ENCODE measurements at places on chromosomes 13 and 19. TPM values are rescaled to one million over a fixed set of nuclear protein-coding genes. Genes with fewer than 3 reads are reported as not detected.
A peak's percentile ranks its signal among the peaks of the same experiment; 100 is the strongest.

- DNase-seq = no peak
- no peaks in the 10 kb centered on the region for H3K36me3 ChIP-seq
- H3K27me3 ChIP-seq = no peaks in the 10 kb centered on the region
- no peak overlapping the region for H3K27ac ChIP-seq
Observed at GRCh38 chr13:26599403-26599802, 41.9 kb downstream of the WASF3 start.

DNA sequence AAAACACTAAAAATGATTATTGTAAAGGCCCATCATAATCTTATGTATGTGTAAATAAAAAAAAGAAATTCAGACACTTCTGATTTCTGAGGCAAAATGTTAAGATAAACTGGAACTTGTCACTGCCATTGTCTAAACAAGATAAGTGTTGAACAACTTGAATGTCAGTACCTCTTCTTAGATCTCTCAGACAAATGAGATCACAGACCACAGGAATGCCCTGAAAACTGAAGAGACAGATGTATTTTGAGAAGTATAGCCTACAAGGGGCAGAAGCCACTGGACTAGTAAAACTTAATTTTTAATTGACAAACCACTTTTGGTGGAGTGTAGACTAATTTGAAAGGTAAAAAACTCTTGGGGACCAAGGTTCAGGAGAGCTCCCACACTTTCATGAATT is 375.5 kb upstream of the SLITRK5 start:
- no peaks in the 10 kb centered on the region for H3K36me3 ChIP-seq
- H3K27ac ChIP-seq = no peak overlapping the region
- DNase-seq = no peak

- H3K27me3 ChIP-seq = no peaks in the 10 kb centered on the region
- peaks cover 26% of the 10 kb centered on the region for H3K4me1 ChIP-seq
- H3K27ac ChIP-seq = no peak overlapping the region
- no peak overlapping the region for H3K4me3 ChIP-seq
- H3K36me3 ChIP-seq = peaks cover 8% of the 10 kb centered on the region
Observed at GRCh38 chr13:41467425-41467945, 10.1 kb downstream of the RGCC start.

DNA sequence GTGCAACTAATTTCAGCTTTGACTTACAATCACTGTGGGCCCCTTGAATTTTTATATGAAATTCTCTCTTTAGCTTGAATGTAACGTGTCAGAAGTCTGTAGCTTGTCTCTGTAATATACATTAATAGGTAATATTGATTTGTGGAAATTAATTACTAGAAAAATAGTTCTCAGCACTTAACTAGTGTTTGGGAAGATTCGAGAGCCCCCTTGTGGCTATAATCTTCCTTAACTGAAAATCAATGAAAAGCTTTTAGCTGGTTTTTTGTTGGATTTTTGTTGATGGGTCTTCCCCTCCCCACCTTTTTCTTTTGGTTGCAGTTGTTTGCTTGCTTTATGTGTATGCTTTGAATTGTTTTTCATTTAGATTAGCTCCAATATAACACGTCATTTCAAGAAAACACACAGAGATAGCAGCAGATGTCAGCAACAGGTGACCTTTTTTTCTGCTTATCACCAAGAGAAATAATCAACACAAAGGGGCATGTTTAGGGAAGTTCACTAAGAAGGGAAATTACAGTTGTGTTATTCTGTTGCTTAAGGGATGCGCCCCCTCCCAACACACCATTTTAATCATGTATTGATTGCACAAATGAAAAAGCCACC is 176.8 kb downstream of the OXGR1 start:
- H3K27me3 ChIP-seq = no peaks in the 10 kb centered on the region
- H3K36me3 ChIP-seq = no peaks in the 10 kb centered on the region
- DNase-seq = no peak

DNA sequence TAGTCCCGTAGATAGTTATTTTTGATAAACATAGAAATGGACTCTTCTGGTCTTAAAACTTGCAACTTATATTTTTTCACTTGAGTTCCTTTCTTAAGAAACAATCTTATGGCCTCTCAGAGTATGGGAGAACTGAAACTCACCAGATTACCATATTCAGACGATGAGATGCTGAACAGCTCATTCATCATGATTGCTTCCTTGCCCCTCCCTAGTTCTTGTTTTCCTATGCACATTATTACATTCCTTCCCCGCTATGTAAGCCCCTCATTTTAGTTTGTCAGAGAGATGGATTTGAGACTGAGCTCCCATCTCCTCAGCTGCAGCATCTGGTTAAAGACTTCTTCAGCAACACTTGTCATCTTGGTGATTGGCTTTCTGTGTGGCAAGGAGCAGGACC is 158.5 kb downstream of the SLITRK6 start:
- no peak overlapping the region for H3K4me3 ChIP-seq
- H3K4me1 ChIP-seq = no peaks in the 10 kb centered on the region
- no peaks in the 10 kb centered on the region for H3K36me3 ChIP-seq
- no peak for DNase-seq
- H3K27me3 ChIP-seq = no peaks in the 10 kb centered on the region

GRCh38 chr19:44613295-44614178 is at the start of gene IGSF23:
IGSF23 (plus strand) TSS chr19:44613563; CDS start chr19:44613646, 83 bp downstream.
- H3K4me1 ChIP-seq = no peaks in the 10 kb centered on the region
- H3K27me3 ChIP-seq = no peaks in the 10 kb centered on the region
- H3K36me3 ChIP-seq = no peaks in the 10 kb centered on the region
- H3K4me3 ChIP-seq = no peak within 1 kb of the TSS
- no peak for DNase-seq

- no peak overlapping the region for H3K4me3 ChIP-seq
- H3K36me3 ChIP-seq = no peaks in the 10 kb centered on the region
- H3K4me1 ChIP-seq = no peaks in the 10 kb centered on the region
- no peak overlapping the region for H3K27ac ChIP-seq
Observed at GRCh38 chr13:24630121-24630520, 50.1 kb upstream of the ATP12A start.

- H3K4me1 ChIP-seq = peaks cover 20% of the 10 kb centered on the region
- H3K27ac ChIP-seq = peak overlapping the region; percentile 79
- no peak for DNase-seq
- H3K4me3 ChIP-seq = no peak overlapping the region
- no peaks in the 10 kb centered on the region for H3K27me3 ChIP-seq
Observed at GRCh38 chr13:110127986-110128511, 178.9 kb downstream of the COL4A1 start.

- H3K27me3 ChIP-seq = no peaks in the 10 kb centered on the region
- DNase-seq = no peak
- peaks cover 28% of the 10 kb centered on the region for H3K4me1 ChIP-seq
- no peaks in the 10 kb centered on the region for H3K36me3 ChIP-seq
Observed at GRCh38 chr13:51590971-51591627, 6.8 kb downstream of the WDFY2 start.

- H3K4me3 ChIP-seq = peak overlapping the region; percentile 50
- no peaks in the 10 kb centered on the region for H3K27me3 ChIP-seq
- H3K27ac ChIP-seq = peak overlapping the region; percentile 96
- no peak for DNase-seq
- peaks cover 18% of the 10 kb centered on the region for H3K4me1 ChIP-seq
- H3K36me3 ChIP-seq = peaks cover 3% of the 10 kb centered on the region
Observed at GRCh38 chr19:4342314-4342614, 1.1 kb upstream of the MPND start.

- peak overlapping the region; percentile 100 for H3K27ac ChIP-seq
- DNase-seq = peak; percentile 99
- no peaks in the 10 kb centered on the region for H3K36me3 ChIP-seq
Observed at GRCh38 chr19:4065430-4066175, 1.1 kb downstream of the ZBTB7A start.

GRCh38 chr19:29364224-29364726 is 151.3 kb upstream of the UQCRFS1 start:
- H3K4me3 ChIP-seq = no peak overlapping the region
- DNase-seq = no peak
- H3K4me1 ChIP-seq = no peaks in the 10 kb centered on the region
- H3K36me3 ChIP-seq = no peaks in the 10 kb centered on the region
- H3K27ac ChIP-seq = no peak overlapping the region

GRCh38 chr13:84962849-84963248 is 836.4 kb downstream of the SLITRK6 start:
- H3K4me1 ChIP-seq = peaks cover 6% of the 10 kb centered on the region
- H3K36me3 ChIP-seq = no peaks in the 10 kb centered on the region
- DNase-seq = no peak
- H3K27ac ChIP-seq = no peak overlapping the region
- H3K27me3 ChIP-seq = no peaks in the 10 kb centered on the region

GRCh38 chr13:50069261-50069660 is 54.0 kb downstream of the KCNRG start:
- H3K27ac ChIP-seq = no peak overlapping the region
- H3K27me3 ChIP-seq = no peaks in the 10 kb centered on the region
- peaks cover 12% of the 10 kb centered on the region for H3K36me3 ChIP-seq
- no peak overlapping the region for H3K4me3 ChIP-seq
- H3K4me1 ChIP-seq = no peaks in the 10 kb centered on the region

- no peak for DNase-seq
- H3K4me3 ChIP-seq = no peak overlapping the region
- peaks cover 33% of the 10 kb centered on the region for H3K4me1 ChIP-seq
- H3K27me3 ChIP-seq = no peaks in the 10 kb centered on the region
Observed at GRCh38 chr13:100543872-100544602, 44.6 kb downstream of the GGACT start.

- H3K4me3 ChIP-seq = no peak overlapping the region
- no peaks in the 10 kb centered on the region for H3K4me1 ChIP-seq
Observed at GRCh38 chr13:91270031-91270430, 77.5 kb upstream of the MIR17HG start.

GRCh38 chr19:9597027-9597426 is 12.7 kb upstream of the ZNF121 start:
- no peaks in the 10 kb centered on the region for H3K4me1 ChIP-seq
- H3K36me3 ChIP-seq = no peaks in the 10 kb centered on the region
- no peak overlapping the region for H3K4me3 ChIP-seq
- no peak for DNase-seq
- H3K27ac ChIP-seq = no peak overlapping the region

- DNase-seq = no peak
- no peaks in the 10 kb centered on the region for H3K27me3 ChIP-seq
- H3K36me3 ChIP-seq = no peaks in the 10 kb centered on the region
- no peak overlapping the region for H3K4me3 ChIP-seq
- no peak overlapping the region for H3K27ac ChIP-seq
- no peaks in the 10 kb centered on the region for H3K4me1 ChIP-seq
Observed at GRCh38 chr13:73089213-73089612, 30.4 kb downstream of the KLF5 start.

TLE6 gene
- total RNA-seq = 0.71 TPM

PSPN gene
- total RNA-seq = 0.41 TPM

PLK5 gene
- 0.36 TPM for total RNA-seq

PTH2 gene
- total RNA-seq = not detected

HIF3A gene
- total RNA-seq = 82.8 TPM

ZNF578 gene
- total RNA-seq = 2.3 TPM

CGB5 gene
- not detected for total RNA-seq

ATP7B gene
- 5.0 TPM for total RNA-seq

BST2 gene
- 101 TPM for total RNA-seq

C2CD4C gene
- 0.55 TPM for total RNA-seq

VSTM1 gene
- not detected for total RNA-seq
